Stimulated activated naive CD4-positive, alpha-beta T cell (primary cell): ENCODE measurements at places on chromosomes 2 and 18.

- no peak for DNase-seq
Observed at GRCh38 chr2:74206180-74206688, 7.8 kb downstream of the MTHFD2 start.

GRCh38 chr18:64110692-64111480, 38.0 kb downstream of the LINC00305 start:
- no peak for DNase-seq

DNA sequence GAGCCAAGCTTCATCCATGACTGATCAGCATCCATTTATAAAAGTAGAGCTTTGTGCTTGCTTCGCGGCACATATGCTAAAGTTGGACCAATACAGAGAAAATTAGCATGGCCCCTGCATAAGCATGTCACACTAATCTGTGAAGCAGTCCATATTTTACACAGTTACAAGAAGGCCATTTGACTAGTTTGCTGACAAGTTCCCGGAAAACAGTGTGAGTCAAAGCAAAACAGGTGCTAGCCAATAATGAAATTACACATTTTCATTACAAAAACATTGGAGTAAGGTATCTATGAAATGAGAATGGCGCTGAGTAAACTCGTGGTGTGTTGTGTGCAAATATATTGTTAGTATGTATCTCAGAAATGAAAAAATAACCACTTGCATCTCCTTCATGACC, 4.7 kb downstream of the ANKRD62 start:
- no peak for DNase-seq

DNA sequence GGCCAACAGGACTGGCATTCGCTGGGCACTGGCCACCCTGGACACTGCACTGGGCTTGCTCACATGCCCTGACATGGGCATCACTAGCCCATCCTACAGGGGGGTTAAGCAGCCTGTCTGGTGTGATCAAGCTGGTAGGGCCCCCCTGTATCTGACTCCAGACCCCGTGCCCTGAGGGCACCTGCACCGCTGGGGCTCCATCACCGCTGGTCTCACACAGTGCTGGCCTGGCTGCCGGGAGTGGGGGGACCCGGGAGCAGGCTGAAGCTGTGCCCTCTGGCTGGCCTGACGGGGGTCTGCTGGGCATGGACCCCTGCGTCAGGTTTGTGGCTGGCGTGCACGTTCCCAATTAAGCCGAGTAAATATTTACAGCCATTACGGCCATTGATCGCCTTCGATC, 32.3 kb downstream of the KCNIP3 start:
- no peak for DNase-seq

GRCh38 chr2:96866986-96867755, 2.7 kb downstream of the SEMA4C start:
- no peak for DNase-seq
